NCI-H82 (cell line): ENCODE measurements at places on chromosomes 12 and 14.

- no peak for DNase-seq
These were observed 18.8 kb downstream of the CAPS2 start for GRCh38 chr12:75311369-75311768.

GRCh38 chr12:79521576-79521975 lies 169.2 kb downstream of the PAWR start:
- DNase-seq, result no peak

- peak; percentile 50 for DNase-seq
These were observed 270.4 kb upstream of the FAR2 start for GRCh38 chr12:28878629-28879028.

DNA sequence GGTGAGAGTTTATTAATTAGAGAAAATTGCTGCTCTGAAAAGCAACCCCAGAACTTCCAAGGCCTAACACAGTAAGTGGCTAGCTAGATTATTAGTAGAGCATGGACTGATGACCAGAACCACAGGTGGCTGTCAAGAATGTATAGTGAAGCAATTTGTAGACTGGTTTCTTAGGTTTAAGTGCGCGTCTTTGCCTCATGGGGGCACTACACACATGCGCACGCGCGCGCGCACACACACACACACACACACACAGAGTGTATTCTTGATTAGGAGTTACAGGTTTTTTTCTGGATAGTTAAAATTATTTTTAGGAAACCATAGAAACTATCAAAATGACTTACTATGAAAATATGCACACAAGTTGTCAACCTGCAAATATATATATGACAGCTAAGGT lies 66.5 kb downstream of the BHLHE41 start:
- DNase-seq, result no peak

DNA sequence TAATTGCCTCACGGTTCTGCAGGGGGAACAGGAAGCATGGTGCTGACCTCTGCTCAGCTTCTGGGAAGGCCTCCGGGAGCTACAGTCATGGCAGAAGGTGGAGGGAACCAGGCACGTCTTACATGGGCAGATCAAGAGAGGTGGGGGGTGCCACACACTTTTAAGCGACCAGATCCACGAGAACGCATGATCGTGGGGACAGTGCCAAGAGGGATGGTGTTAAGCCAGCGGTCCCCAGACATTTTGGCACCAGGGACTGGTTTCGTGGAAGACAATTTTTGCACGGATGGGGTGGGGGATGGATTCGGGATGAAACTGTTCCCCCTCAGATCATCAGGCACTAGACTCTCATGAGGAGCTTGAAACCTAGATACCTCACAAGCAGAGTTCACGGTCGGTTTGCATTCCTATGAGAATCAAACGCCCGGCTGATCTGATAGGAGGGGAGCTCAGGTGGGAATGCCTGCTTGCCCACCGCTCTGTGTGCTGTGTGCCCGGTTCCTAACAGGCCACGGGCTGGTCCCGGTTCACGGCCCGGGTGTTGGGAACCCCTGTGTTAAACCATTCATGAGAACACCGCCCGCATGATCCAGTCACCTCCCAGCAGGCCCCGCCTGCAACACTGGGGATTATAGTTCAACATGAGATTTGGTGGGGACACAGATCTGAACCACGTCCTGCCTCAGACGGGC lies 96.9 kb downstream of the ADGRD1 start:
- no peak for DNase-seq

DNA sequence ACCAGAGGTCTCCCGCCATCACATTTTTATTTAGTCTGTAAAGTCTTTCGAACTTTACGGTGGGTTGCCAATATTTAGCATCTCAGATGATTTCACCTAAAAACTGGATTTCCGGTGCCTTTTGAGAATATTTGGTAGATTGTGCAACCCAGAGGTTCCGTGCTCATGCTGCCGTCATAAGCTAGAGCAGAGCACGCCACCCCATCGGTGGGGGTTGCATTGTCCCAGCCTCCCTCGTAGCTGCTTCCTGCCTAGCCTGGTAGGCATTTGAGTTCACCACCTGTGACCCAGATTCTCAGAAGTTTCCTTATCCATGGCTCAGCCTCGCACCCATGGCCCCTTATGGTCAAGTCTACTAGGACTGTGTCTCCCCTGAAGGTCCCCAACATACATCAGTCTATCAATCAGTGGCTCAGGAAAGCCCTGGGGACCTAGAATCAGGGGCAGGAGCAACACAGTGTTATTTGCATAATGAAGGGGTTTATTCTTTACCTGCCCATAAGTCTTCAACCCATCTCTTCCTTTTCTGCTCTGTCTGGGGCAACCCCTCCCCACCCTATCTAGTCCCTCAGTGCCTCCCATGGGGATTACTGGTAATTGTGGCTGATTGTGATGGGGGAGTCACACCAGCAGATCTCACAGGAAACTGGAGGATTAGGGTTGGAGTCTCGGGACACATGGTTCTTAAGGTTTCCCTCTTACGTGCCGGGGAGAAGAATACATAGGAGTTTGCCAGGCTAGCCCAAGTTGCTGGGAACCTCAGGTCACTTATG lies 152.3 kb downstream of the PHETA1 start:
- DNase-seq, result peak; percentile 89

GRCh38 chr12:105967038-105967776 lies 171.5 kb downstream of the NUAK1 start:
- no peak for DNase-seq

GRCh38 chr14:48937541-48938195 lies 648.5 kb downstream of the RPS29 start:
- DNase-seq, result peak; percentile 3

DNA sequence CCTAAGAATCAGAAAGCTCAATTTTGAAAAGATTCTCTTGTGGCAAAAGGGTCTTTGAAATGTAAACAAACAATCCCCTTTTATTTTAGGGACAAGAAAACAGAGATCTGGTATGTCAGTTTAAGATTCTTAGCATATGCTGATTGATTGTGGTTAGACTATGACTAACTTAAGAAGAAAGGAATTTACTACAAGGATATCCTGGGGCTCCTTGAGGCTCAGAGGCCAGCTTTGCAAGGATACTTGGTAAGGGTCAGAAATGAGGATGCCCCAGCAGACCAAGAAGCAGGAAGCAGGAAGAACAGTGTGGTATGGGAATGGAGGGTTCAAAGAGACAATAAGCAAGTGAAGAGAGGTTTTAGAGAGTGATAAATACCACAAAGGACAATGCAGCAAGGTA lies 474.6 kb downstream of the ETNK1 start:
- DNase-seq, result no peak

- no peak for DNase-seq
These were observed 236.4 kb downstream of the PAWR start for GRCh38 chr12:79454338-79454843.

DNA sequence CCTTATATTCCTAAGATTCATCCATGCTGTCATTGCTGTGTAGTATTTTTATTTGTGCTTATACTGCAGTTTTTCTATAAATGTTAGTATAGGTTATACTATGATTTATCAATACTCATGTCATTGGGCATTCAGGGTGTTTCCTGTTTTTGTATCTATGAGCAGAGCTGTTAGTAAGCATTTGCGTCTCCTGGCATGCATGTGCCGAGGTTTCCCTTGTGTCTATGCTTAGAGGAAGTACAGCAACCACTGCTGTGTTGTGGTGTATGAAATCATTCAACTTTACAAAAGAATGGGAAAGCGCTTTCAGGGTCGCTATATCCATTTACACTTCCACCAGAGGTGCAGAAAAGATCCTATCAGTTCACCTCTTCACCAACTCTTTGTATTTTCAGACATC lies 122.7 kb downstream of the RGS6 start:
- DNase-seq, result no peak

- DNase-seq, result no peak
These were observed 32.1 kb upstream of the SLC38A1 start for GRCh38 chr12:46300910-46301309.

GRCh38 chr12:76014007-76014406 lies 17.6 kb downstream of the PHLDA1 start:
- DNase-seq, result no peak

GRCh38 chr14:49092345-49092744 lies 493.8 kb downstream of the RPS29 start:
- no peak for DNase-seq

GRCh38 chr14:62179367-62180018 lies 417.3 kb downstream of the SNAPC1 start:
- peak; percentile 80 for DNase-seq

- DNase-seq, result no peak
These were observed 1182.7 kb downstream of the AACS start for GRCh38 chr12:126247936-126248335.

DNA sequence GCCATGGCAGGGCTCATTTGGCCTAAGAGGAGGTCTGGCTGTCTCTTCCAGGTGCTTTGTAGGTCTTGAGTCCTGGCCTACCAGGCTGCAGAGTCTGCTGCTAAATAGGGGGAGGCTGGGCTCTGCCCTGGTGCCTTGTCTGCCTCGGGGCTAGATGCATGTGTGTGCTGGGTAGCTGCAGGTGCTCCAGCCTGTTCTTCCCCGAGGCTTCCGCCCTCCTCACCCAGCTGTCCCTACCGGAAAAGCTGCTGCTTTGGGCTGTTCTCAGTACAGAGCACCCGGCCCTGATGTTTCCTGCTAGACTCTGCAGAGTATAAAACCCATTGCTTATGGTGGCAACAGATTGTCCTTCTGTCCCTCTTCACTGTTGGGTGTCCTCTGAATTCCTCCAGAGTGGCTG lies 37.7 kb downstream of the RAB35 start:
- DNase-seq, result no peak

DNA sequence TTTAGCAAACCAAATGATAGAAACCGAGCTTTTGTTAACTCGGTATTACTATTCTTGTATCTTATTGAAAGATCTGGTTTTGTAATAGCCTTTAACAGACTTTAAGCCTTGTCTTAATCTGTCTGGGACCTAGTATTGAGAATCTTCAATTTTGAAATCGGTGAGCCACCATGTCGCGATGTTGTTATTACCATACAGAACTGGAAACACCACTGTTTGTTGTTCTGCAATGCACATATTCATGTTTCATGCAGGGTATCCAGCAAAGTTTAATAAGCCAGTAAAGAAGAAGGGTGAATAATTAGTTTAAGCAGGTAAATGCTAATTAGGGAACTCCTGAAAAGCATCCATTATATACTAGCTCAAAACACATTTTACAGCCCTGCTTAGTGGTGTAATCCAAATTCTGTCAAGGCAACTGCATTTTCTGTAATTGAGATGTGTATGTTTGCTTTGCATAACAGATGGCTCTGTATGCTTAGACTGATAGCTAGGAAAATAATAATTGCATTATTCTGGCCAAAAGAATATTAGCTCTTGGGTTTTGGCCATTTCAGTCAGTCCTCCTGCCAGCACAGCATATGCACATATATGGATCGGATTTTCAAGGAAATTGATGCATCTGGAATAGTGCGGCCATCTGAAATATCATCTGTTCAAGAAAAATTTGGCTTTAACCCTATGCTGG lies 389.2 kb downstream of the EGLN3 start:
- DNase-seq, result peak; percentile 34

GRCh38 chr12:69052613-69053408 lies 119.8 kb upstream of the CPM start:
- DNase-seq, result no peak

- DNase-seq, result no peak
These were observed 745 bp upstream of the ARHGDIB start for GRCh38 chr12:14962153-14962539.

DNA sequence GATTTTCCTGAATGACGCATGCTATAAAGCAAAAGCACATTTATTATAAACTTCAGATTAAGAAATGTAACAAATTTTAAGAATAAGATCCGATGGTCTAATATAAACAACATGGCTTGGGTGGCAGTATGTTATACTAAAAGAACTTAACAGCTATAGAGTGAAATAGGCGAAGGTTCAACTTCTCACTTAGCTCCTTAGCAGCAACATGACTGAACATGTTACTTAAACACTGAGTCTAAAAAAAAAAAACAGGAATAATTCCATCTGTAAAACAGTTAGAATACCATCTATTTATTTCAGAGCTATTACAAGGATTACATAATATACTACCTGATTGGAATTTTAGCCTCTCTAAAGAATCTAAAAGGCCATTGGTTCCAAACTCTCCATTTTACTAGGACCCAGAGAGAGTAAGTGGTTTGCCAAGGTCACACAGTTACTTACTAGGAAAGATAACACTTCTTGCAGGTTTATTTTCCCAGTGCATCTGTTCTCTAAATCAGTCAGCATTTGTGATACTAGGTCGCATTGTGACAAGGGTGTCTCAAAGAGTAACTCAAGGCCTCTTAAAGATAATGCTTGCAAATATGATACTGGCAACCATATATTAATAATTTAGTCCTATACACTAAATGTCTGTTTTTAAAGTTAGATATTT lies 14.8 kb downstream of the OSBPL8 start:
- DNase-seq, result no peak

- peak; percentile 57 for DNase-seq
These were observed 5.7 kb downstream of the CRADD start for GRCh38 chr12:93682846-93683261.

DNA sequence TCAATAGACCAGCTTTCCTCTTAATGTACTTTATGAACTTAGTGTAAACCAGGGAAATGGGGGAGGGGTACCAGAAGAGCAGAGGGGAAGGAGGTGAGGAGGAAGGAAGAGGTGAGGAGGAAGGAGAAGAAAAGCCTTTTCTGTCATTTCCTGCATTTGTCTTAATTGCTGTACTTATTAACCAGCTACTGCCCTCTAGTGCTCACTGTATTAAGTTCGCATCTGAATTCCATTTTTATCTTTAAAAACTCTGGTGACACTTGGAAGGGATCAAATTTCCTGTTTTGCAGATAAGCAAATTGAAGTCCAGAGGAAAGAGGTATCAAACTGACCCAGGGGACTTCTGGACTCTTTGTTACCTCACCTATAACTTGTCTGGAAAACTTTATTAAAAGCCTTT lies 22.2 kb downstream of the MANSC1 start:
- peak; percentile 84 for DNase-seq

DNA sequence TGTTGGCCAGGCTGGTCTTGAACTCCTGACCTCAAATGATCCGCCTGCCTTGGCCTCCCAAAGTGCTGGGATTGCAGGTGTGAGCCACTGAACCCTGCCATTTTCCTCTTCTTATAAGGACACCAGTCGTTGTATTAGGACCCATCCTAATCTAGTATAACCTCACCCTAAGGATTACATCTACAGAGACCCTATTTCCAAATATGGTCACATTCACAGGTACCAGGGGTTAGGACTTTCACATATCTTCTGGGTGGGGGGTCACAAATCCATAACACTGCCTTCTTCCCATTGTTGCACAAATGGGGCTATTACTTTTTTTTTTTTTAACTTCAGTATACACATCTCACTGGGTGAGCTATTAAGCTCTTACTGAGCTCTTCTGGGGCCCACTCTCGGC lies 38.6 kb downstream of the ARF6 start:
- DNase-seq, result no peak

- no peak for DNase-seq
These were observed 36.3 kb upstream of the STK38L start for GRCh38 chr12:27207615-27208413.

- DNase-seq, result peak; percentile 26
These were observed 319.0 kb downstream of the FOXG1 start for GRCh38 chr14:29085546-29085945.
